Stimulated activated CD8-positive, alpha-beta memory T cell treated with anti-CD3 and anti-CD28 coated beads, Interleukin-4, amount 100 ng/mL, for 24 hours (primary cell): ENCODE measurements at places on chromosomes 6 and 20.

DNA sequence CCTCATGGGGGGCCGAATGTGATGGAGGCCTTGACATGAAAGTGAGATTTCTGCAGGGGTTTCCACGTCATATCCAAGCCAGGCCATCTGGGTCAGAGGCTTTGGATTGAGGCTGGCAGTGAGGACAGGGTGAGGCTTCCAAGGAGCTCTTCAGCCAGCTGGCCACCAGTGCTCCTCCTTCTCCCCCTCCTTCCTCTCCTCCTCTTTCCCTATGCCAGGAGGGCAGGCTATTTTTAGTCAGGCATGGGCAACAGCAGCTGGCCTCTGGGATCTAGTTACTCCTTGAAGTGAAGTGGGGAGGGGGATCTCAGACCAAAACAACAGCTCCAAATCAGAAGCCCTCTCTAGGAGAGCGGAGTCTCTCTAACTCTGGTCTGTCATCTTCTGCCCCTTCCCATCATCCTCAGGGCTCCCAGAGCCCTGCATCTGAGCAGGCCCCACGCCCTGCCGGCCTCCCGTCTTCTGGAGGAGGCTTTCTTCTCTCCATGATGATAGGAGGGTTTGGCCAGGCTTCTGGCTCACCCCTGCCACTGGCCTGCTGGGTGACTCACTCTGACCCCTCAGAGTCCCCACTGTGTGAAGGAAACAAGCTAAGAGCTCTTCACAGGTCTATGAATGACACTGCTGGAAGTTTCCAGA lies 612 bp downstream of the TNNC2 start:
- no peak for DNase-seq

GRCh38 chr6:80215063-80215462 lies 108.6 kb downstream of the BCKDHB start:
- no peak for DNase-seq

DNA sequence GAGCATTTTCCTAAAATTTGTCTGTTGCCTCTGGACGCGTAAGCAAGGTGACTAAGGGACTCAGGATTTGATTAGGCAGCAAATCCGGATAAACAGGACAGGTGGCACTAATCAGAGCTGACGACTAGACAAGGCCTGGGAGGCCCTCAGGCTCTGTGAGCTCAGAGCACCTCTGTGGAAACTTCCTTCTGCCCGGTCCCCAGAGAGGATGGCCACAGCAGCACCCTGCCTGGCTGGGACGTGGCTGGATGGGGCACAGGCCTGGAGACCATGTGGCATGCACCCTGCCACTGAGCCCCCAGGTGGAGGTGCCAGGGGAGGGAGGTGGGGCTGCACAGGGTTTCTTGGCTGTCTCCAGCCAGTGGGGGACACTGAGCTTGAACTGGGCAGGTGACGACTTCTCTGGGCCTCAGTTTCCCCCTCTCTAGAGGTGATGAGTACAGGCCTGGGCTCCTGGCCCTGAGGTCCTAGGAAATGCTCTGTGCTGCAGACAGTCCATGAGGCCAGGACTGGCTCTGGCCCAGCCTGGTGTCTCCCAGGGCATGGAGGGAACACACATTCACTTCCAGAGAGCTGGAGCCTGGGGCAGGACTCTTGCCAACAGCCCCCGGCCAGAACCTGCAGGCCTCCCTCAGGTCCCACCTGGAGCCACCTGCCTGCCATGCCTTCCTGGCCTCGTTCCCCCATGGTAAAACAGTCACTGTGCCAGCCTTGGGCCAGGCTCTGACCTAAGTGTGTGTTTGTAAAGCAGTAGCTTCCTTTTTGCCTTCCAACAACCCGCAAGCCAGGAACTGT lies 39.6 kb upstream of the STX16 start:
- no peak for DNase-seq

DNA sequence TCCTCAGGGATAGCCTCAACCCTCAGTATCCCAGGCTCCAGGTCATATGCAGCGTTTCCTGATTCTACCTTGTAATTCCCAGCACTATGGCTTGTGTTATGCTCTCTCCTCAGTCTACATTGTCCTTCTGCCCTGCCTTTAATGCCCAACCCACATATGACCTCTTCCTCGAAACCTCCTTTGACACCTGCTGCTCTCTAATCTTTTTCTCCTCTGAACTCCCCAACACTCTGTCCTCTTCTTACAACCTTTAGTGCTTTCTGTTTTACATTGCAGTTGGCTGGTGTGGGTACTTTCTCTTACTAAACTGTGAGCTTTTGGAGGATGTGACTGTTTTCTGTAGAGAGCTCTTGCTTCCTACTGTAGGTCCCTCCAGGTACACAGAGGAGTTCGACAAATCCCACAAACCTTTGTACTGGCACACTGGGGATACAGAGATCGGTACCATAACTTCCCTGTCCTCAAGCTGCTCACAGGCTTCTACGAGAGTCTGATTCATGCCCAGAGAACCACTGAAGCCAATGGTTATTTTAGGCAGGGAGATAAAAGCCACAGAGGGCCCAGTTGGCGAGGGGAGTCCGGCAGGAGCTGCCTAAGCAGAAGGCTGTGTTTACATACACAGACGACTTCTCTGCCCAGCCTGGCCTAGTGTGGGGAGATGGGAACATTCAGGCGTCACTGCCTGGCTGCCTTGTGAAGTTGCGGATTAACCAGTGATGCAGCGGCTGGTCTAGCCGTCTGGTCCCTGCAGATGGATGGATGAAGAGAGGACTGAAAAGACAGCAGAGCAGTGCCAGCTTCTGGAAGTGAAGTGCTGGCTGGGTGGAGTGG lies 8.4 kb upstream of the EPB41L1 start:
- DNase-seq = no peak

DNA sequence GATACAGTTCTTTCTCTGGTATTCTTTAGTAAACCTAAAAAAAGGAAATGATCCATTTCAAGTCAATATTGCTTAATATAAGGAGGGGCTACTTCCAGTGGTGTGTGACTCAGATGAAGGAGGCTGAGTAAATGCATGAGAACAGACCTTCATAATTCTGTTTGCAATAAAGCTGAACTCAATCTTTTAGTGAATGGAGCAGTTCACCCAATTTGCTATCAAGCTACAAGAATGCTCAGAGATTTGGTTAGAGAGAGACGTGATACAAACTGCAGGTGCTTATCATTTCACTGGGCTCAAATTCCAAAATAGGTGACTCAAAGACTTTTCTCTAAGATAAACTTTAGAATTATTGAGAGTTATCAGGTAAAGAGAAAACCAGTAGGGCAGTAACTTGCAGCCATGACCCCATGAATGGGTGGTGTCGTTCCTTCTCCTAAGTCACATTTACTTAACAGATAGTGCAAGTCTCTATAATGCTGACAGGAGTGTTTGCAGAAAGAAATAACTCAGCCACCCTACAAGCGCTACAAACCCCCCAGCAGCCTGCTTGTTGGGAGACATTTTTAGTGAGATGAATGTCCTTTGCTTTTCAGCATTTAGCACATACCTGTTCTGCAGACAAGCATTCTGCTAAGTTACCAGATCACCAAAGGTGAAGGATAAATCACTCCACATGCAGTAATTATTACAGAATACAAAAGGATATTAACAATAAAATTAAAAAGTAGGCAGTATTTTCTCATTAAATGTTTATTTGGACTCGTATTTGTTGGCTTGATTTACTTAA lies 16.4 kb upstream of the BLOC1S5 start:
- no peak for DNase-seq

DNA sequence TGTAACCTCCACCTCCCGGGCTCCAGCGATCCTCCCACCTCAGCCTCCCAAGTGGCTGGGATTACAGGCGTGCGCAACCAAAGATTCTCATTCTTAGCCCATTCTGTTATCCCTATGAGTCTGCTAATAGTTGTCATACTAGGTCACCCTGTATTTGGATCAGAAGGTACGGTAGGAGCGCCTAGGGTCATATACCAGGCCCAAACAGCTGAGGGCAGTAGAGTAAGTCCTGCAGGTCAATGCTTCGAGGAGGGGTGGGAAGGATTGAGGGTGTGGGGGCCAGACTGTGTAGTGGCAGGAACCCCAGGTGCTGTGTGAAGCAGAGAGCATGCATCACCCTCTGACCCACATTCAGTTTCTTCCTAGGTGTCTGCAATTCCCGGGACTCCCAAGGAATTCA lies 22.7 kb upstream of the POU5F1 start:
- no peak for DNase-seq

DNA sequence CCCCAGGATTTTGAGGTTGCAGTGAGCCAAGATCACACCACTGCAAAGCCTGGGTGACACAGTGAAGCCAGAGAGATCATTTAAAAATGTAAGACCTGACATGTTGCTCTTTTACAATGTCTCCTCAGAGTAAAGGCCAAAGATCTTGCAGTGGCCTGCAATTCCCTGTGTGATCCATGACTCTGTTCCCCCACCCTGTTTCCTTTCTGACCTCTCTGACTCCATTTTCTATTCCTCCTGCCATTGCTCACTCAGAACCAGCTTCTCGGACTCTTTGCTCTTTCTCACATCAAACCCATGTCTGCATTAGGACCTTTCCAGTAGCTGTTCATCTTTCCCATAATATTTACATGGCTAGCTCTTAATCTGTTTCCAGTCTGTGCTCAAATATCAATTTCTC lies 28.8 kb downstream of the RNF217 start:
- no peak for DNase-seq

DNA sequence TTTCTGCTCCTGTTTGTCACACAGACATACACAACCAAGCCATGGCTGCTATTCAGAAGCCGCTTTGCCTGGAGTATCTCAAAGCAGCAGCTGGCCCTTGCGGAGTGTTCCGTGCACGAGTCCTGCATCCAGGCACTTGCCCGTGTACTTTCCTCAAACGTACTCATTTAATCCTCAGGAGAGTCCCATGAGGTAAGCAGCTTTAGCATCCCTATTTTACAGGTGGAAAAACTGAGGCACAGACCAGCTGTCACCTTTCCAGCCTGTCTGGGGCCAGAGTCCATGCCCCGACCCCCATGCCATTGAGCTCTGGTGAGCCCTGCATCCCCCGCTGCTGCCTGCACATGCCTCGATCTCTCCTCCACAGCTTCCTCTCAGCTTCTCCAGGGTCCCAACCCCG lies 130.0 kb downstream of the ERMARD start:
- no peak for DNase-seq

- no peak for DNase-seq
These were observed 72.4 kb downstream of the PLG start for GRCh38 chr6:160774399-160774798.

DNA sequence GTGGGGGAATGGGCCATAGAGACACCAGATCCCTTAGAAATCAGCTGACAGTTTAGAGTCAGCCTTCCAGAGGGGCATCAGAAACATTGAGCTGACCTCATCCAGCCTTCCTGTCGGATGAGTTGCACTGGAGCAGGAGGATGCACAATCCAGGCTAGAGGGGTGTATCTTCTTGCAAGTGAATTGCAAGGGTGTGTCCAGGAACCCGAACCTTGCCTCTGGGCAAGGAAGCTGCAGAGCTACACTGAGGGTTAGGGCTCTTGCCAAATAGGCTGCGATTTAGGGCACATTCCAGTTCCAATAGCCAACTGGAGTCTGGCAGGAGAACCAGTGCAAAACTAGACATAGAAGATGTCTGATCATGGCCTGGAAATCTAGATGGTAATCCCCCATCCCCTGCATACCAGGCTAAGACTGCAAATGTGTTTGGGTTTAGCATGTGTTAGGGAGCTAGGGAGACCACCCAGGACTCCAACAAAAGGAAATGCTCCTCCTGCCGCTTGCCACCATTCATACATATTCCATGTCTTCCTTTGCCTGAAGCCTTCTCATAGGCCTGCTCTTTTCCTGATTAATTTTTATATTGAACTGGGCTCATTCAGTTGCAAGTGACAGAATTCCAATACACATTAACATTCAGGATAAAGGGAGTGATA lies 6.3 kb upstream of the UTRN start:
- no peak for DNase-seq

- no peak for DNase-seq
These were observed 20.7 kb downstream of the FUCA2 start for GRCh38 chr6:143490775-143491174.

DNA sequence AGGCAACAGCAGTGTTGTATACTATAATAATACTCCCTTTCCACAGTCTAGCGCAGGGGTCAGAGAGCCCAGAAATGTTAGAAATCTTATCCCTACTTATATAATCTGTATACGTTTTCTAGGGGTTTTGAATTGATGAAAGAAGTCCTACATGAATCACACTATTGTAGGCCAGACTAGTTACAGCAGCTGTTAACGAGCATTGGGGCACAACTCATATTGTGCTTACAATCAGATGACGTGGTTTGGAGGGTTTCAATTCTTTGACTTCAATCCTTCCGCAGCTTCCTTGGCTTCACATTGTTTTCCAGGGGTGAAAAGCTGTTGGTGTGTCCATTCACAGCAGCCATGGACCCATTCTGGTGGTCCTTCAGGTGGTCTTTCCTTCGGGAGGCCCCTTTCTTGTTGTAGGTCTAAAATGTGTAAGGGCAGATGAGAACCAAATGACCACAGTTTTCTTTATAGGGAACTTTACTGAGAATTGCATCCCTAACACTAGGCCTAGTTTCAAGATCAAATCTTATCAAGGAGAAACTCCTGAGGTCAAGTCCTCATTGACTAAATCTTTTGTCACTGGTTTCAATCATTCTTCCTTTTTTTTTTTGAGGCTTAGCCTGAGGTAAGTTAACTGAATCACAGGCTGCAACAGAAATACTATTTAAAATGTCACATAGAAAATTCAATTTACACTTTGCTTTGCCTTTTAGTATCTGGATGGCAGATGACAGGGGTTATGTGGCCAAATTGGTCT lies 79.7 kb downstream of the ELOVL5 start:
- no peak for DNase-seq

DNA sequence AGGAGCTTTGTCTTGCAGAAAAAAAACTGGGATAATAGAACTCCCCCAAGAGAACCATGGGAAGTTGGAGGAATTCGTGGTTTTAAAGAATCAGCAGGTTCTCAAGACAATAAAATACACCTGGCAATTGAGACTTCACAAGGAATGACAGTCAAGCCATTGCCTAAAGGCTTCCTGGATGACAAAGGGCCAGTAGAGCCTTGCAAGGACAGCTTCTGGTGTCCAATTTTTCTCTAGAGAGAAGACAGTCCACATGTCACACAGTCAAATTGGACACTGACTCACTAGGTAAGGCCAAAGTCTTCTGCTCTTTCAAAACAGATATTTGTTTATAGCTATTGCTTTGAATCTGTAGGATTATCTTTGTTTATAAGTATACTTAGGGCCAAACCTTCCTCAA lies 80.3 kb upstream of the BMP5 start:
- no peak for DNase-seq

DNA sequence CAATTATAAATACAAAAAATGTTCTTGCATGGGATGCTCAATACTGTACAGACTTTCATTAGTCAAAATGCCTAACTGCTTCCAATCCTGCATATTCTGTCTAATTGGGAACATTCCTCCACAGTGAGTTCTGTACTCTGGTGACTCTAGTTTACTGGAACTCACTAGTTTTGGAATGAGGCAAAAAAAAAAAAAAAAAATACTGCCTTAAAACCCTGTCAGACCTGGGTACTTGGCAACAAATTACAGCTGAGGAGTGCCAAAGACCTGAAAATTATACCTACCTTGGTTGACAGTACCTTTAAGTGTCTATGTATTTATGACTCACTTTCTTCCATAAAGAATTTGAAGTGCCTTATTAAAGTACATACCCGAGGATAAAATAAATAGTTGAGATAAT lies 276.7 kb downstream of the FARS2 start:
- DNase-seq = no peak
